ENCODE measurements at places on chromosomes 2 and 18.

DNA sequence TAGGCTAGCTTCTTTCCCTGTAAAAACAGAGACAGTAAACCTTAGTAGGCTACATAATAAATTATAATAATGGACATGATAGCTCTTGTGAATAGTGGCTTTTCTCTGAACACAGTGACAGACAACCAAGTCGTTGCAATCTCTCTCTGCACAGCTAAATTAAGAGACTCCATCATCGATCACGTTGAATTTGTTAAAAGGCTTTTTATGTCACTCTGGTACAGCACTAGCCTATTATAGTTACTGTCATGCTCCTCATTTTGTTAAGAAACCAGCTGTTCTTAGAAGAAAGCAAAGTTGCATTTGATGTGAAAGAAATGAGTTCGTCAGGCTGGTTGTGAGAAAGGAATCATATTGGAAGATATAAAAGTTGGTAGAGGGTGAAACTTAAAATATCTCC, 50.3 kb upstream of the ARHGAP28 start:
- no peak for DNase-seq

DNA sequence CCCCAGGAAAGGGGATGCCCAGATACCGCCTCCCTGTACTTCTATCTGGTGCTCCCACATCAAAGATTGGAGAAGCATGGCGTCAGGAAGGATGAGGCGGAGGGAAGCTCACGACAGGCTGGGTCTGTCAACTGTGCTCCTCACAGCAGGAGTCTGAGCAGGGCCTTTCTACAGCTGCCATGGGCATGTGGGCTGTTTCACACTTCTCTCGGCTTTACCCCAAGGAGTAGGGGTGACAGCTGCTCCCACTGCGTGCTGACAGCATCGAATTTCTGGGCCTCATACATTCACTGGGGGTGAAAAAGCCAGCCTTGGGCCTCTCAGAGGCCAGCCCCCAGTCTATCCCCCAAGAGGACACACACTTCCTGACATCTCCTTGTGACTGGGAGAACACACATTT, 21.1 kb downstream of the NEURL3 start:
- no peak for DNase-seq

GRCh38 chr2:208139447-208139846, 6.5 kb downstream of the CRYGB start:
- DNase-seq: no peak

GRCh38 chr2:45711224-45711623, 59.7 kb downstream of the PRKCE start:
- no peak for DNase-seq

Measured in H9 (cell line).